GM13977 (cell line): ENCODE measurements at places on chromosomes 12 and 14.
A peak's percentile ranks its signal among the peaks of the same experiment; 100 is the strongest.

DNA sequence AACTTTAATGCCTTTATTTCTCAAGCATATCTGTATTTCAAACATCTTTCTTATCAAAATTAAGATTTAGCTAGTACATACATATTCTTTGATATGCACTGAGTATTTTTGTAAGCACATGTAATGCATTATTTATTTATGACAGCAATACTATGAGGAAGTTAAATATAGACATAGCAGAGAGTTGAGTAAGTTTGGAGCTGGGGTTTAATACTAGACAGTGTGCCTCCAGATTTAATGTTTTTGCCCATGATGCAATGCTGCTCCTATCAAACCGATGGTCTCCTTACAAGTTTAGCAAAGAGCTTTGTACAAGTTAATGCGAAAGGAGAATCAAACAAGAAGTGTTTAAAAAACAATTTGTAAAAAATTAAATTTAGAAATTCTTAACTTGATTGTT, 826.6 kb upstream of the MGAT4C start:
- no peak for DNase-seq

- no peak for DNase-seq
Observed at GRCh38 chr14:71238835-71239234, 331.6 kb downstream of the PCNX1 start.

- DNase-seq = no peak
Observed at GRCh38 chr12:56020423-56021184, at the start of gene IKZF4. Gene IKZF4, plus strand, starts transcription at chr12:56021043. Its CDS starts 451 bp downstream, at chr12:56021494.

DNA sequence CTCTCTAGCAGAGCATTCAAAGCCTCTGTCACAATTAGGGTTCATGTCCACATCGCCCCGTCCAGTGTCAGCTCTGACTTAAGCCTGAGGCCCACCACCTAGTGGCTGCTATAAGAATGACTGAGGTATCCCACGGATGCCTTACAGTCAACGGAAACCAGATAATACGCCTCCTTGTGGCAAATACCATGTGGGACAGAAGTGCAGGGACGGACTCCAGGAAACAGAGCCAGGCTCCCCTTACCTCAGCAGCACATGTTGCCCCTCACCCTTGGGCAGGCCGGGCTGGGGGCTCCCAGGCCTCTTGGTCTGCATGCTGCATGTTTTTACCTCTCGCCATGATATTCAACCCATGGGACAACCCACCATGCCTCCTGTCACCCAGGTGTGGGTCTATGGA, 86.3 kb downstream of the VWF start:
- DNase-seq = peak; percentile 78

DNA sequence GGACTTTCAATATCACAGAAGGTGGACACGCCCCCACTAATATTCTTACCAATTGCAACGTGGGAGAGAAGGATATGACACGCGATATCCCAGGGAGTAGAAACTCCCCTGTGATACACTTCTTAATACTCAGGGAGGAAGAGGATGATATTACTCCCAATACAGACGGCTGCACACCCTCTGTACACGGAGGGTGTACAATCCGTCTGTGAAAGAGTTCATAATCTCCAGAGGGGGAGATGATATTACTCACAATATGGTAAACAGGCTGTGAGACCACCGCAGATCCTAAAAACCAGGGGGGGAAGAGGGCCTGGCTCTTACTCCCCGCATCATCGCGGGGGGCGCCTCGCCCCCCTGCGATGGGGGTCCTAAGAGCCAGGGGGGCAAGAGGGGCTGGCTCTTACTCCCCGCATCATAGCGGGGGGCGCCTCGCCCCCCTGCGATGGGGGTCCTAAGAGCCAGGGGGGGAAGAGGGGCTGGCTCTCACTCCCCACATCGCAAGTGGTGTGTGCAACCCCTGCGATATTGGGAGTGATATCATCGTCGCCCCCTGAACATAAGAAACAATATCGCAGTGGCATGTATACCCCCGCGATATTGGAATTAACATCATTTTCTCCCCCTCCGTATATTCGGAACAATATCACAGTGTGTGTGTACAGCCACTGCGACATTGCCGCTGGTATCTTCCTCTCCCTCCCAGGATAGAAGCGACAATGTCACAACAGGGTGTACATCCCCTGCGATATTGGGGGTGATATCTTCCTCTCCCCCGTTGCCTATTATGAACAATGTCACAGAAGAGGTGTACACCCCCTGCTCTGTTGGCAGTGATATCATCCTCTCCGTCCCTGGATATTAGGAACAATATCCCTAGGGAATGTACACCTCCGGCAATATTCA, 8.9 kb upstream of the CLEC6A start:
- DNase-seq = no peak

DNA sequence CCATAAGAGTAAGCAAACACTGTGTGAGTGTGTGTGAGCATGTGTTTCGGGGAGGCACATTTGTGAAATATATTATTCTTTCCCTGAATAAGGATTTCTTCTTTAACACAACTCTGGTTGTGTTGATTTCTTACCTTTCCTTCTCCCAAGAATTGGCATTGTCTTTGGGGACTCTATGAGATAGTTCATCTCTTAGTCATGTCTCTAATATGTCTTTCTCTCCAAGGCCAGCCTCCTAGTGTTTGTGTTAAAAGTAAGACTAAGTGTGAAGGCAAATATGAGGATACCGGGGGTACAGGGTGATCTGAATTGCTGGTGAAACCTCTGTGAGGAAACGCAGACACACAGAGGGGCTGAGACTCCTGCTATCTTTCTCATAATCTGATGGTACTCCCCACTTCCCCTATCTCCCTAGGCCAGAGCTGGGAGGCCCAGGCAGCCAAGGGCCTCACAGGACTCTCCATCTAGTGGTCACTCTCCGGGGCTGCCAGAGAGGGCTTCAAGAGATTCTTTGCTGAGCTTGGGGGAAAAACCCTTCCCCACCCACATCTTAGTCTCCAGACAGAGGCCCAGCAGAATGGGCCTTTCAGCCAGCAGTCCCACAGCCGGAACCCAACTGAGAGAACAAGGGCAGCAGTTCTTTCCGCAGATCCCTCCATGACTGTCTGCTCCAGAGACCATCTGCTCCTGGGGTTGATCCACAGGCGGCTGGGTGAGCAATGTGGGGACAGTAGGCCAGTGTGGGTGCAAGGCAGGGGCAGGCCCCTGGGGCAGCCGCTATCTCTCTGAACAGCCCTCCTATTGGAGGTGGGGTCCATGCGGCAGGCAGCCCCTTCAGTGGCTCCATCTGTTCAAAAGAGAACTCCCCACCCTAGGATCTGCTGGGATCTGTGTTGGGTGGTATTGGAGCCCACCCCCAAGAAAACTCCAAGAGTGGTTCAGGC, 5.8 kb upstream of the HOXC12 start:
- DNase-seq = no peak

- no peak for DNase-seq
Observed at GRCh38 chr12:113804961-113805600, 161.0 kb downstream of the RBM19 start.

- DNase-seq = no peak
Observed at GRCh38 chr12:9692909-9693308, 23.4 kb downstream of the CLEC2D start.

- no peak for DNase-seq
Observed at GRCh38 chr12:75481013-75481705, 604 bp downstream of the GLIPR1 start.

- DNase-seq = peak; percentile 80
Observed at GRCh38 chr12:106246891-106247673, 738 bp downstream of the CKAP4 start.

DNA sequence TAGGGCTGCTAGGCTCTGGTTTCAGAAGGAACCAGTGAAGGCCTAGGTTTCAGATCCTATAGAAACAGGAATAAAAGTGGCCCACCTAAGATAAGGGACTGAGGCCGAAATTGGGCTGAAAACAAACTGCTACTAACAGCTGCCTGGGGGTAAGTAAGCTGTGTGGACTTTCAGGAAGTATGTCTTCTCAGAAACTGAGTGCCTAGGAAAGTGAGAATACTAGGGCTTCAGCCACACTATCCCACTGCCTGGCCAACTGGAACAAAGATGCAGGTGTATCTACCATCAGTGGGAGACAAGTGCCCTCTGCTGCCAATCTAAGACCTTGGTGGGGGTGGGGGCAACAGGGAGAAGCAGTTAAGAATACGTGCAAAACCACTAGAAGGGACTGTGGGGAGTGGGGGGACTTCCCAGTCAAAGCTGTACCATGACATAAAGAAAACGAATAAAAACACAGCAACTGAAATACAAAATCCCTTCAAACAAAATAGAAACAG, 82.5 kb downstream of the MED13L start:
- DNase-seq = peak; percentile 51

DNA sequence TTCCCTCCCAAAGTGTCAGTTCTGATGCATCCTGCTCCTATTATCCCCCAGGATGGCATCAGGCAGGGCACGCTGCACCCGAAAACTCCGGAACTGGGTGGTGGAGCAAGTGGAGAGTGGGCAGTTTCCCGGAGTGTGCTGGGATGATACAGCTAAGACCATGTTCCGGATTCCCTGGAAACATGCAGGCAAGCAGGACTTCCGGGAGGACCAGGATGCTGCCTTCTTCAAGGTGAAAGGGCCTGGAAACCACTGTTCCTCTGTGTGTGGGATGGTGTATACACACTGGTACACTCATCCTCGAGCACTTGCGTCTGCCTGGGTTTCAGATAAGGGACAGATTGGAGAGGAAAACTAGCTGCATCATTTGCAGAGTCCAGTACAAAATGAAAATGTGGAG, 1.0 kb downstream of the IRF9 start:
- DNase-seq = no peak

- no peak for DNase-seq
Observed at GRCh38 chr14:65184032-65184764, 81.9 kb upstream of the MAX start.
